Activated gamma-delta T cell (primary cell): ENCODE measurements at places on chromosomes 3 and 15.

DNA sequence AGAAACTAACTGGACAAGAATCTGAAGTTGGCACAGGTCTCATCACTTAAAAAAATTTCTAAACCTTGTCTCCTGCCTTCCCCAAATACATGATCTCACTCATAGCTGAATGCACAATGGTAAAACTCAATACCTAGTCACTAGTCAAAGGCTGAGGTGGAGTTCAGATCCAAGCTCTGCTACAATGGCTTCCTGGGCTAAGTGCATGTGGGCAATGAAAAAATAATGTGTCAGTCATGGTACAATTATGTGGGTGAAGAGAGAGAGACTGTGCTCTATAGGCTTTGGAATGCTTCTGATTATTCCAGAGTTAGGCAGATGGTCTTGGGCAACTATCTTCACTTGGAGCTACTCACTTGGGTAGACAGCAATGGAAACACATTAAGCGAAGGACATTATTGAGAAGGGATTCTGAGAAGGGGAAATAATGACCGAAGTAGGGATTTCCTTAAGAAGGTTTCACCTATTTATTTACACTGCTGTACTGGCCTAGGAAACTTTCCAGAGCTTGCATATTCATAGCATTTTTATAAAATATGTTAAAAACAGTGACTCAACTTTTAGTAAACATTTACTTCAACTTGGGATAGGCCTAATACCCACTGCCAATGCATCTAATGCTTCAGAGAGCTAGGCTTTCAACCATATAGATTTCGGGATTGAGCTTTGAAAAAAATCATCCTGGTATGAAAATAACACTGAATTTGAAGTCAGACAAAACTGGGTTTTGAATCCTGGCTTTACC lies 58.7 kb upstream of the PLXND1 start:
- no peak for DNase-seq

DNA sequence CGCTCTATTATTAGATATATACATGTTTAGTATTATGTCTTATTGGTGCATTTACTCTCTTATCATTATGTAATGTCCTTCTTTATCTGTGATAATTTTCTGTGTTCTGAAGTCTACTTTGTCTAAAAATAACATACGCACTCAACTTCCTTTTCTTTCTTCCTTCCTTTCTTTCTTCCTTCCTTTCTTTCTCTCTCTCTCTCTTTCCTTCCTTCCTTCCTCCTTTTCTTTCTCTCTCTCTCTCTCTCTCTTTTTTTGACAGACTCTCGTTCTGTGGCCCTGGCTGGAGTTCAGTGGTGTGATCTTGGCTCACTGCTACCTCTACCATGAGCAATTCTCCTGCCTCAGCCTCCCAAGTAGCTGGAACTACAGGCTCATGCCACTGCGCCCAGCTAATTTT lies 15.2 kb downstream of the ADIPOQ start:
- no peak for DNase-seq

GRCh38 chr15:76945494-76946093 lies 14.0 kb downstream of the RCN2 start:
- no peak for DNase-seq

DNA sequence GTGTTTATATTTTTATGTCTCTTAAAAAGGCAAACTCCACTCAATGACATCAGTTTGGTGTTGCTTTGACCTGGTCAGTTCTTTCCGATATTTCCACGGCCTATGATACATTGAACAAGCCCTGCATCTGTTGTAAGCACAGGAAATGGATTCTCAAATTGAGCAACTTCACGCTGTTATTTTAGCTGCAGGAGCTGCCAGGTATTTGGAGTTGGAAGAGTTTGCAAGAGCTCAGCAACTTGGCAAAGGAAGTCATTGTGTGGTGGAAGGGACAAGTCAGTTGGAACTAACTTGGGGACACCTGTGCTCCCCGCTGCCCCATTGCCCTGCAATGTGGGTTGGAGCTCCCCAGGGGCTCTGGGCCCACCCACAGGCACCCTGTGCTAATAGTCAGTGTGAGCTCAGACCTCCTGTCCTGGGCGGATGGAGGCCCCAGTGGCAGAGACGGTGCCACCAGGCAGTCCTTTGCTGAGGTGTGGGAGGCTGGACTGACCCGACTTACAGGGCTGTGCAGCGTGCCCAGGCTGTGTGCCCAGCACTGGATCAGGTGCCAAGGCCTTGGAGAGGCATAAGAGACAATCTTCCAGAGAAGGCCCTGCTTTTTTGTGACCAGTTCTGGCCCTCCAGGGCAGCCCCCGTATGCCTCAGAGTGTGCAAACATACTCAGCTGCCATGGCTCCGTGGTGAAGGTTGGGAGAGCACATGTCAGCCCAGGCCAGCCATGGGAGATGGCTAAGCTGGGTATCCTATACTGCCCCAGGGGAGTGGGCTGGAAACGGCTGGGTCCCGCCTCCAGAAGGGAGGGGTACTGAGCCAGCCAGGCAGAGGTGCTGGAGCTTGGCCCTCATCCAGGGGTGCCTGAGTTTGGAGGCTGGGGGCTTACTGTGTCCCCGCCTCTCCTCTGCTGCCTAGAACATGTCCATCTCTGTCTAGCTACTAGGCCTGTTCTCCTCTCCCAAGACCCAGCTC lies 43.5 kb downstream of the KY start:
- no peak for DNase-seq

- DNase-seq = no peak
Measured at GRCh38 chr3:38119248-38119544, 17.7 kb downstream of the ACAA1 start.

DNA sequence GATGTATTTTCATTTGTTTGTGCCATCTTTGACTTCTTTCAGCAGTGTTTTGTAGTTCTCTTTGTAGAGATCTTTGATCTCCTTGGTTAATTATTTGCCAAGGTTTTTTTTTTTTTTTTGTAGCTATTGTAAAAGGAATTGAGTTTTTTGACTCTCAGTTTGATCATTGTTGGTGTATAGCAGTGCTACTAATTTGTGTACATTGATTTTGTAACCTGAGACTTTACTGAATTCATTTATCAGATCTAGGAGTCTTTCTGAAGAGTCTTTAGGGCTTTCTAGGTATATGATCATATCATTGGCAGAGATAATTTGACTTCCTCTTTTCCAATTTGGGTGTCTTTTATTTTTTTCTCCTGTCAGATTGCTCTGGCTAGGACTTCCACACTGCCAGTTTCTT lies 42.2 kb upstream of the POMGNT2 start:
- DNase-seq = no peak

DNA sequence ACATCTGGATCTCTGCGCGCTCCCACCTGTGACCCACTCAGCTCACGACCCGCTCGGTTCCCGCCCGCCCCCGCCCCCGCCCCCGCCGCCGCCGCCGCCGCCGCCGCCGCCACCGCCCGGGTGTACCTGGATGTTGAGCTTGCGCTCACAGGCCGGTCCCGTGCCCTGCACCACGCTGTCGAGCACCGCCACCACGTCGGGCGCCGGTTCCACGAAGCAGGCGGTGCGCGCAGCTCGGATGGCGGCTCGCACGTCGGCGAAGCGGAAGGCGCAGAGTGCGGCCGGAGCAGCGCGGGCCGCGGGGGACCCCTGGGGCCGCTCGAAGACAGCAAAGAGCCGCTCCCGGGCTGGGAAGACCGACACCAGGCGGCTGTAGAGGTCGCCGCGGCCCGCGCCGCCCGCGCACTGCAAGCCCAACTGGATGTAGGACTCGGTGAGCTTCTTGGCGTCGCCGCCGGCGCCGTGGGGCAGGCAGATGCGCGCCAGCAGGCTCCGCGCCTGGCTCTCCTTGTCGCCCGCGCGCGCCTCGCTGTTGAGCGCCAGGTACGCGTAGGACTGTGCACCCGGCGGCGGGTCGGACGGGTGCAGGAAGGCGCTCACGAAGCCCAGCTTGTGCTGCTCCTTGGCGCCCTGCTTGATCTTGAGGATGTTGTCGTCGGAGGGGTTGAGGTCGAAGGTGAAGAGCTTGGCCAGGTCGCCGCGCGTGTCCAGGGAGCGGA lies 1.1 kb downstream of the PLXND1 start:
- DNase-seq = peak; percentile 37

GRCh38 chr3:9147215-9147895 lies 102.1 kb downstream of the SRGAP3 start:
- no peak for DNase-seq

DNA sequence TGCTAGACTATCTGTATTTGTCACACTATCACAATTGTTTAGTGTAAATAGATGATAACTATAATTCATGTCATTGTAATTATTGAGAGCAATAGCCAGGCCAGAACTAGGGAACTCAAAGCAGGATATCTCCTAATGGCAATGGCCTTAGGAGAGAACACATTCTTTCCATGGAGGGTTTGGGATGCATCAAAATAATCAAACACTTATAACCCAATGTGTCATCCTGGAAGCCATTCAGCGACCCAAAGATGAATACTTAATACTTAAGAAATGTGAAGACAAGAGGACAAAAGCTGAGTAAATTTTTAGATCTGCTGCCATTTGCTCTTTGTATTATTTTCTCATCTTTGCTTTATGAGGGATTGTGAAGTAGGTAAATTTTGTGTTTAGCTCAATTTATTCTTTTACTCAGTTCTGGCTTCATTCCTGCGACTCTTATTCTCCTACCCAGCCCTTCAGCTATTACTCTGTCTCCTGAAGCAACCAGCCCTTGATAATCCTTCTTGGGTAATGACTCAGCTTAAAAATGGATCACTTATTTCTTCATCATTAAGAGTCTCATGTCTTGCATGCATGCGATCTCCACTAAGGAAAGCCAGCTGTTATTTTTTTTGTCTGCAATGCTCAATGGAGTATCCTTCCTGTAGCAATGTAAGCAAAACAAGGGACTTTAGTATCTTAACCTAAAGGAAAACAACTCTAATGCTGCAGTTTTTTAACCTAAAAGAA lies 2.0 kb downstream of the OR4F15 start:
- no peak for DNase-seq

- no peak for DNase-seq
Measured at GRCh38 chr15:56965231-56966013, 47.0 kb downstream of the TCF12 start.

DNA sequence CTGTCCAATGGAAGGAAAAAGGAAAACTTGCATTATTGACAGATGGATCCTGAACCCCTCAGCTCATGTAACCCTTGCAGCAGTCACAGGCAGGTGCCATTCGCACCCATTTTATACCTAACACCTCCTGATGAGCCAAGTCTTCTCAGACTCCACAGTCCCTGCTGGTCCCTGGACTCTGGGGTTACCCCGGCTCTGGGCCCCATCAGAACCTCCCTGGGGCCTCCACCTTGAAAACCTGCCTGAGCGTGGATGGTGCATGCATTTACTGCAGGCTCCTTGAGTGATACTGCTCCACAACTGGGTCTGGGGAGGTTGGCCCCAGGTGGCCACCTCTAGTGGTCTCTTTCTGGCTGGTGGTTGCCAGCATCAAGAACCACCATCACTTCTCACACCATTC lies 15.9 kb upstream of the DOCK3 start:
- no peak for DNase-seq

- DNase-seq = no peak
Measured at GRCh38 chr3:158026236-158026635, 80.0 kb downstream of the SHOX2 start.

DNA sequence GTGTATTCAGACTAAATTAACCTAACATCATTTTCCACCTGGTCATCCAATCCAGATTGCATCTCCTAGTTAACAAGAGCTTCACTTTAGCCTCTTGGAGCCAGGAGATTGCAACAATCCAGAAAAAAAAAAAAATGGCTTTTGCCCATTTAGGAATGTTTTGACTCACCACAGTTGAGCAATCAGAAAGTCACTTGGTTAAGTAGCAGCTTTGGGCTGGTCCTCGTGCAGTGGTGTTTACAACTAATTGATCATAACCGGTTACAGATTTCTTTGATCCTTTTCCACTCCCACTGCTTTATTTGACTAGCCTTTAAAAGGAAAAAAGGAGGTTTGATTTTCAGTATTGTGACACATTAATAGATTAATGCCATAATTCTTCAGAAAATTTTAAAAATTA lies 688.8 kb upstream of the CCDC54 start:
- DNase-seq = no peak

- DNase-seq = no peak
Measured at GRCh38 chr15:28909958-28910500, 24.3 kb downstream of the APBA2 start.

DNA sequence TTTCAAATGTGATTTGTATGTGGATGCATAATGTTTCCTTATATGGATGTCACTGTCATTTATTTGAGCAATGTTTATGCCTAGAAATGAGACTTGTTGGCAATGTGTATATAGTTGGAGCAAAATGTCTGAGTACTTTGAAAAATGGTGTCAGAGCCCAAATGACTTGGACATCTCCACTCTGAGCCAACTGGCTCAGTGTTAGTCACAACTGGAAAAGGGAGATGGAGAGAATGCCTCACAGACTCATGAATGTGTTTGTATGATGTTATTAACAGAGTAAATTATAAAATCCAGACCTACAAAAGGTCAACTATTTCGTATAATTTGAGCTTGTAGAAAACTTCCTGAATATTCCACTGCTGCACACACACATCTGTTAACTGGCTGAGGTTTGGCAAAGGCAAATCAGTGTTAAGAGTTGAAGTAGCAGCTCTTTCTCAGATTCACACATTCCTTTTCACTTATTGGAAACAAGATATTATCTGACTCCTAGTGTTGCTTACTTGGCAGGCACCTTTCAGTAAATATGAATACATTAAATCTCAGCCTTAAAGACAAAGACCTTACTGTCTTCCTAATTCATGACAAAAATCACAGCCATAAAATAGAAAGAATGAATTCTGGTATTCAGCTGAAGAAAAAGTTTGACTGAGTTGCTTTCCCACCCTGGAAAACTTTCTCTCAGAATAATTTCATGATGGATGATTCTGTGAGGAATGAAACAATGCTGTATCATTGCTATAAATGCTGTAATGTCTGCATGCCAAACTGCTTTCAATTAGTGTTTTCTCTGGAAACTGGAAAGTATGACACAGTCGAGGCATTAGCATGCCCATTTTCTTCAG lies 27.0 kb downstream of the ADIPOQ start:
- DNase-seq = no peak

DNA sequence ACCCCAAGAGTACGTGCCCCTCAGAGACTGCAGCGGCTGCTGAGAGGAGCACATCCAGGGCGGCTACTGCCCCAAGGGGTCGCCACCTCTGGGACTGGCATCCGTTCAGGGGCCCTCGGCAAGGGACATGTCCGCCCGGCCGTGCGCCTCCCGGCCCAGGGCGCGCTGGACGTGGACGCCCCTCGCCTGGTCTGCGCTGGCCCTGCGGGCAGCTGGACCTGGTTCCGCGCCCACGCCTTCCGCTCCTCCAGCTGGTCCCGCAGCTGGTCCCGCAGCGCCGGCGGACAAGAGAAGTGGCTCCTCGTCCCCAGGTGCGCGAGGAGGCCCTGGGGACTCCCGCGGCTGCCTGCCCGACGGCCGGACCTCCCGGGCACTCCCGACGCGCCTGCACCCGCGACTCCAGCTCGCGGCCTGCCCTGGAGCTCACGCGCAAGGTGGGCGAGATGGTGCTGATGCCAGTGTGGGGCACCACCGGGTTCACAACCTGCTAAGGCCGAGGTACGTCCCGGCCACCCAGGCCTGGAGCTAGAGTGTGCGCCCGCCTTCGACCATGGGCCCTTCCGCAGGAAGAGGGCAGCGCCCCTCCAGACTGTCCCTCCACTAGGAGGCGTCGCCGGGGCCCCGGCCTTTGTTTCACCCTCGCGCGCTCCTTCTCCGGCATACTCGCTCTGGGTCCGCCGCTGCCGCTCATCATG lies 14.4 kb upstream of the GP9 start:
- no peak for DNase-seq

- no peak for DNase-seq
Measured at GRCh38 chr3:78459796-78460195, 1308.0 kb downstream of the ROBO1 start.

- no peak for DNase-seq
Measured at GRCh38 chr15:95440712-95441111, 889.8 kb upstream of the NR2F2 start.

GRCh38 chr3:18575573-18575972 lies 150.4 kb upstream of the SATB1 start:
- no peak for DNase-seq
